Activated T-helper 9 cell treated with anti-CD3 and anti-CD28 coated beads, Interleukin-2, amount 50 U/mL, for 16 hours (primary cell): ENCODE measurements at places on chromosomes 6 and 20.
A peak's percentile ranks its signal among the peaks of the same experiment; 100 is the strongest.

DNA sequence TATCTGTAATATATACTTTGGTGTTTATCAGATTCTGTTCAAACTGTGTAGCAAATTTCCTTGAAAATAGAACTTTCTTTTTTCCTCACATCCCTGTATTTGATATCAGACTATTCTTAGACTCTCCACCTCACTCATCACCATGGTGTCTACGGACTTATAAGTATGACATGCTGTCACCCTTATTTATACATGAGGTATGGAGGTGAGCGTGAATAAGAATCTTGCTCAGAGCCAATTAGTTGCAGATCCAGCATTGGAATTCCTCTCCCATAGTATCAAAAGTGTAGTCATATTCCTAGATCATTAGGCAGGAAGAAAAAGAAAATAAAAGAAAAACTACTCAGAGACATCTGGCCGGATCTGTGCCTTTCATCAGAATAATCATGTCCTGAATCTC lies 43.0 kb downstream of the TPD52L1 start:
- DNase-seq, result no peak

DNA sequence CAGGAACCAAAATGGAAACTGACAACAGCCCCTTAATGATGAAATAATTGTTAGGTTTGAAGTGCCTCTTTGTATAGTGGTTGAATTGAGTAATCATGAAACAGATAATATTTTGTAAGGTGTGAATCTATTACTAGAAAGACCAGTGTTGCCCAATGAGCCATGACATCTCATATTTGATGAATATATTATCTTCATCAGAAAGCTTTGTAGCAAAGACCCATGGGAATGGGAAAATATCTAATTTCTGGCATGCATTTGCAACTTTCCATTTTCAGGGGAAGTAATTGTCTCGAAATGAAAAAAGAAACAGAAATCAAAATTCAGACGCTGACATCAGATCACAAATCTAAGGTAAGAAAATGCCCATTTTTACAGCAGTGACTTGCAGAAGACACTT lies 57.3 kb upstream of the LAMP5 start:
- DNase-seq, result no peak

GRCh38 chr6:1439349-1439748 lies 50.0 kb downstream of the FOXF2 start:
- no peak for DNase-seq

DNA sequence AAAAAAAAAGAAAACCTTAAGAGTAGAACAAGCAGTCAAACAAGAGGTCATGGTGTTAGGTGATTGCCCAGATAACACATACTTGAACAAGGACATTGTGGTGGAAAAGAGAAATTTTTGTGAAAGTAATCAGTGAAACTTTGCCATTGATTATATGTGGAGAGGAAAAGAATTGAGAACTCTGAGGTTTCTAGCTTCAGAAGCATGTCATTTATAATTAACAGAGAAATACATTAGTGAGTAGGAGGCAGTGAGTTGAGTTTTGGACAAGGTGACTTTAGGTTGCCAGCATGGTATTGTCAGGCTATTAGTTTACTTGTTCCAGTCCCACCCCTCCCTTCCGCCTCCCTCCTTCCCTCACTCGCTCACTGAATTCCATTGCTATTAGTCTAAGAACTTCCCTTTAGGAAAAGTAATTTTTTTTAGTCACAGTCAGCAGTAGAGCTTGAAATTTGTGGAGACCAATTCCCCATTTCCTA lies 17.2 kb downstream of the TAB2 start:
- DNase-seq, result no peak

DNA sequence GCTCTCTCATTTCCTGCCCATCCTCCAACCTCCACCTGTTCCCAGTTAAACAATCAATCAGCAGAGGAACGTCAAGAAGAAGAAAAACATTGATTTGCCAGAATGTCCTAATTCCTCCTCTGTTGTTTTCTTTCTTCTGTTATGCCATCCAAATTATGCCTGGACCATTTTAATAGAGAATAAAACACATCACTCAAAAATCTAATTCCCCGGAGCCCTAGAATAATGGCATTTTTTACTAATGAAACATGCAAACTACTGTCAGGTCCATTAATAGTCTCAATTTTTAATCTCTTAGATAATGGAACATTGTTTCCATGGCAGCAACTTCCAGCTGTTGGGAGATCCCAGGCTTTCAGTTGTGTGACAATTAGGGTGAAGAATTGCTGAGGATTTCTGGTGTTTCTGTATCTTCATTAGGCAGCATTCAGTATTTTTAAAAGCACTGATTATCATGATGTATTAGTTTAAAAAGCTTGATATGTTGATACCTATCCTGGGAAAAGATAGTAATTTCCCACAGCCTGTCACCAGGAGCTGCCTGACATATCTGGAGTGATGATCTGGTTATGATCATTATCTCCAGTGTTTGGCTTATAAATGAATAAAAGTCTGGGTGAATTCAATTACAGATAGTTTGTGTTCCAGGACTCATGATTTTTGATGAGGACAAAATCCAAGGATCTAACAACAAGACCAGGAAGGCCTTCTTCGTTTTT lies 209.8 kb downstream of the TPBG start:
- DNase-seq, result no peak

GRCh38 chr6:42929821-42930360 lies 611 bp downstream of the CNPY3 start:
- DNase-seq, result peak; percentile 37

- no peak for DNase-seq
Observed at GRCh38 chr6:31900917-31901414, 920 bp downstream of the ZBTB12 start.

GRCh38 chr20:54028276-54029011 lies 42.0 kb downstream of the BCAS1 start:
- DNase-seq, result no peak

DNA sequence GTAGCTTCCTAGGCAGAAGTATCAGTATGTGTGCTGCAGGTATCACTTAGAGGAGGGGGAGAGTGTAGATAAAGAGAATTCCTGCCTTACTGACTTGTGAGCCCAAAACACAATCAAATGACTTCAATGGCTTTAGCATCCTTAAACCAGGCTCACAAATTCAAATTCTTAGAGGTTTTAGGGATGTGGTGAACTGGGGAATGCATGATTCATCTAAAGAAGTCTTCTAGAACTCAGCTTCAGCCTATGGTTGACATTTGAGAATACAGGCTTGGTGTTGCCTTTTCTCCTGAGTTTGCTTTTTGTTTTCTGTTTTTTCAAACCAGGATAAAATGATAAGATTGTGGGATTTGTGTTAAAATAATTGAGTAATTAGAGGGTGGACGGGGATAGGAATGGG lies 14.4 kb downstream of the SNRPC start:
- no peak for DNase-seq

DNA sequence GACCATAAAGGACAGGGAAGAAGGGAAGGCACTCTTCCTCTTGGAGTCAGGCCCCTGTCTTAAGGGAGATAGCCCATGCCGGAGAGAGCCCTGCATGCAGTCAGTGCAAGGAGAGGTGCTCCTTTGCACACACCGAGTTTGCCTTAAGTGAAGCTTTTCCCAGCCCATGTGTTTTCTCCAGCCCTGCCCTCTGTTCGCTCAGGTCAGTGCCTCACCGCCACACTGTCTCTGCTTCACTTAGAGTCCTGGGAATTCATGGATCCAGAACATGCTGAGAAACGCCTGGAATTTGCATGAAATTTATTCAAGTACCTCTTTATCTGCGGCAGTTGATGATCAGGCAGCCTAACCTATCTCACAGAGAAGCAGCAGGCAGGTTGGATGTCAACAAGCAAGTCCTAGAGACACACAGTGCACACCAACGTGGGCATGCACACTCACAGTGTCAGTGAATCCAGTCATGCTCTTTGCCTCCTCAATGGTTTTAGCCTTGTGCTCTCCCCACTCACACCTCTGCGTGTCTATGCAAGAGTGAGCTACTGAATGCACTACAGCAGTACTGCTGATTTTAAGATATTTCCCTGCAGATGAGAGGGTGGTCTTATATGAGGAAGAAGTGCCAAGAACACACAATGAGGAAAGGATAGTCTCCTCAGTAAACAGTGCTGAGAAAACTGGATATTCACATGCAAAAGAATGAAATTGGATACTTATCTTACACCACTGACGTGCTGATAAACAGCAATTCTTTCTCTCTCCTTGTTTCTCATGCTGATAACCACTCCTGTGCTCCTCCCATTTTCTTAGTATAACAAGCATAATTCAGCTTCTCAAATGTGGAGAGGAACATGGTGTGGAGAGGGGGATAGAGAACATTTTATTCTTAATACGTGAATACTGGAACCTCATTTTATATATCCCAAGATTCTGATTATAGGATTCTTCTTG lies 295.1 kb upstream of the CDYL start:
- no peak for DNase-seq

DNA sequence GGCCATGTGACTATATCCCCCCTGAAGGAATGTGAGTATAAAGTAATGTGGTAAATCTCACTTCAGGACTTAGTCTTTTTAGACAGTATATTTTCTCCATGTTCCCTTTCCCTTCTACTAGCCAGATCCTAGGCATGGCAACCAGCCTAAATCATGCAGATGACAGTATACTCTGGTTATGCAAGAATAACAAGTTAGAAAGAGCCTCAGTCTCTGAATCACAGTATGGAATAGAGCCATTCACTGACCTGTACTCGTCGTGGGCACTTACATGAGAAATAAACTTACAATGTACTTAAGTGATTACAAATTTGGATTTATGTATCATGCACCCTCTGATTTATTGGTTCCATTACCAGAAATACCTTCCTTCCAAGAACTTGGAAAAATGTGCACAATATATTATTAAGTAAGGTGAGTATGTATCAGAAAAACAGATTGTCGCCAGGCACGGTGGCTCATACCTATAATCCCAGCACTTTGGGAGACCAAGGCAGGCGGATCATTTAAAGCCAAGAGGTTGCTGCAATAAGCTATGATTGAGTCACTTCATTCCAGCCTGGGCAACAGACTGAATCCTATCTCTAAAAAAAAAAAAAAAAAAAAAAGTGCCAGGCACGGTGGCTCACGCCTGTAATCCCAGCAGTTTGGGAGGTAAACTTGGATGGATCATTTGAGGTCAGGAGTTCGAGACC lies 25.1 kb upstream of the FAM8A1 start:
- no peak for DNase-seq

- DNase-seq, result no peak
Observed at GRCh38 chr6:28303570-28303969, 22.2 kb downstream of the PGBD1 start.

DNA sequence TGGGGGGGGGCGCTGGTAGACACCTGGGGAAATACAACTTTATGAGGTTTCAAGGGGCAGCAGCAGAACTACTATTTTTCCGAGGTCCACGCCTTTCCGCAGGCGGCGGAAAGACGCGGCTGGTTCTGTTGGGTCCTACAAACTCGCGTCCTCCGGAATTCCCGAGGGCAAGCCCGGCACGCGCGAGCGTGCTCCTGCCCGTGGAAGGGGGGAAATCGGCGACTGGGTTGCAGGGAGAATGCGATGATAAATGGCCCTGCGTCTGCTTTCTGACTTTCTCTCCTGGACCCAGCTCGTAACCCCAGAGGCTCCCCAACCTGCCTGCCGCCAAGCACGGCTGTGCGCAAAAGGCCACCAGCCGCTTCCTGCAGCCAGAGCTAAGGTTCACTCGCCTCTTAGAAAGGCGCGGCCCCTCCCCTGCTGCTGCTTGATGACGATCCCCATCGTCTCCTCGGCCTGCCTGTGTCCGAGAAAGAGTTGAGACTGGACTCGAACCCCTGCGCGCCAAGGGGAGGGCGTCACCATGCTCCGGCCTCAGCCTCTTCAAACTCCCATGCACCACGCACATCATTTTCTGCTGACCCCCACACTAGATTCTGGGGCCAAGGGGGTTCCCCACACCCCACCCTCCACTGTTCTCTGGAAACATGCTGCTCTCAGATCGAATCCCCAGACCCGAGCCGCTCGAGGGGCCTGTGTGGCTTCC lies 6.7 kb downstream of the FOXA2 start:
- DNase-seq, result no peak

- no peak for DNase-seq
Observed at GRCh38 chr20:38834868-38835267, 29.4 kb downstream of the PPP1R16B start.

- DNase-seq, result no peak
Observed at GRCh38 chr6:80142586-80142985, 36.1 kb downstream of the BCKDHB start.

DNA sequence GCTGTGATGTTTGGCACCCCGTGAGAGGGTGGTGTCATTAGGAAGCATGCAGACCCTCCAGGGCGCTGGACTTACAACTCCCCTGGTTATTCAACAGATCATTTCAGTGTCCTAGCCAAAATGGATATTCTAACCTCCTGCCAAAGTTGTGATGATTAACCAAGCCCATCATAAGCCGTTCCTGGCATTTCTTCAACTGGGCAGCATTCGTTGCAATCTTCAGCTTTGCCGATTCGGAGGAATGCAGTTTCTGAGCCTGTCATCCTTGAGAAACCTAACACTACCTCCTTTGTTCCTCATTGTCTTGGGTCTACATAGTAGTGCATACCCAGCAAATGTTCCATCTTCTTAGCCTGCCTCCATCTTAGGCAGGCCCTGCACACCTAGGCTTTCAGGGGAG lies 79.2 kb upstream of the MAP3K4 start:
- no peak for DNase-seq

DNA sequence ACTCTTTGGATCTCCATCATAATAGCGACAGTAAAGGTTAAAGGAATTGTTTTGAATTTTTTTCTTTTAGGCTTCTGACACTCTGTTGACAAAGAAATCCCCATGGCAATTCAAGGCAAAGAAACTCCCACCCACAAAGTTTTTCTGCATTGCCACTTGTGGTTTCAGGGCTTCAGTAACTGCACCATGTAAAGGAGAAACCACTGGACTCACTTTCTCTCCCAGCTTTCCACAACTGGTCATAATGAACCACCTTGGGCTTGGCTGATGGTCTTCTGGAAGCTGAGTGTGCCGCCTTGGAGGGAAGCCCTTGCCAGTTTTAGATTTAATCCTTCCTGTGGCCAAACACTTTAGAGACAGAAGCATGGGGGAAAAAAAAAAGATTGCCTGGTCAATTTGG lies 163.1 kb downstream of the ISM1 start:
- DNase-seq, result no peak

GRCh38 chr6:90429713-90430112 lies 133.1 kb upstream of the BACH2 start:
- DNase-seq, result no peak

DNA sequence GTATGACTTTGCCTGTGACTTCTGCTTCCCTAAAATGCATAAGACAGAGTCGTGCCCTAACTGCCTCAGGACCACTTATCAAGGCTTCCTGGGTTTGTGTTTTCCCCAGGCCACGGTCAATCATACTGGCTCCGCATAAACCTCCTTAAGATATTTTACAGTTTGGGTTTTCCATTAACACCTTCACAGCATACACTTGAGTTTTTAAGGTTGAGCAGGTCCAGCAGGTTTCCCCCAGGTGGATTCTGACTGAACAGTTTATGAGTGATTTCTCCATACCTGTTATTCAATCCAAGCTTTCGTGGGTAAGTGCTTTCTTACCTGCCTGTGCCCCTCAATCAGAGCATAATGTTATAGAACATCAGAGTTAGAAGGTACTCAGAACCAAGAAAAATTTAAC lies 39.3 kb downstream of the NINL start:
- no peak for DNase-seq
